Endothelial cell (in vitro differentiated cells): ENCODE measurements at places on chromosomes 7 and 10. TPM values are rescaled to one million over a fixed set of nuclear protein-coding genes. Genes with fewer than 3 reads are reported as not detected.

GRCh38 chr10:101236376-101237080, 7.3 kb upstream of the LBX1 start:
- no peak for DNase-seq

GRCh38 chr10:124003871-124004662, 89.3 kb downstream of the CHST15 start:
- DNase-seq, result no peak

DNA sequence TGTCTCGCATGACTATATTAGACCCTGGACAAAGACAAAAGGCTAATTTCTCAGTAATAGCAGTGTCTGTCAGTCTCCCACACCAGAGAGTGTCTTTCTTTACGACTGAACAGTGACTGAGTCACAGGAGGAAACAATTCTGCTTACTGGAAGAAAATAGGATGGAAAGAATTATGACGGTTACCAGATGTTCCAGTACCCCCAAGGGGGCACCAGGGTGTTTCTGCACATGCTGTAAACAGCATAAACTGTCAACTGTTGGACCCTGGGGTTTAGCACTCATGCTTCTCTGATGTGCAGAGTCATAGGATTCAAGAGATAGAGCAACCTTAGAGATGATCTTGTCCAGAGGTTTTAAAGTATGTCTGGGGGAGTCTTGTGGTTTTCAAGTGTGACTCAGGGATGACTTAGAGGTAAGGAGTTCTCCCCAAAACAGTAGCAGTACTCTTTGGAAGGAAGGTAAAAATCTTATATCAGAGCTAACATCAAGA, 291.7 kb downstream of the THSD7A start:
- DNase-seq, result no peak

Gene C10orf53
- not detected for total RNA-seq

DNA sequence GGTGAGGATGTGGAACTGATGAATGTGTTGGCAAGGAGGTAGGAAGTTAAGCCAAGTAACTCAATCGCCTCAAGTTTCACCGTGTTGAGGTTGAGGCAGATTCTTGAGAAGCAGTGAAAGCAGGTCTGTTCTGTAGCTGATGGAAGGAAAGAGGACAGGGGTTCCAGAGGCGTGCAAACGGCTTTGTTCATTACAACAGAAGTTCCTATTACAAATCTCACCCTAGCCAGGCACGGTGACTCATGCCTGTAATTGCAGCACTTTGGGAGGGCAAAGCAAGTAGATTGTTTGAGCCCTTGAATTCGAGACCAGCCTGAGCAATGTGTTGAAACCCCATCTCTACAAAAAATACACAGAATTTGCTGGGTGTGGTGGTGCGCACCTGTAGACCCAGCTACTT, 36.9 kb upstream of the PTF1A start:
- no peak for DNase-seq

DNA sequence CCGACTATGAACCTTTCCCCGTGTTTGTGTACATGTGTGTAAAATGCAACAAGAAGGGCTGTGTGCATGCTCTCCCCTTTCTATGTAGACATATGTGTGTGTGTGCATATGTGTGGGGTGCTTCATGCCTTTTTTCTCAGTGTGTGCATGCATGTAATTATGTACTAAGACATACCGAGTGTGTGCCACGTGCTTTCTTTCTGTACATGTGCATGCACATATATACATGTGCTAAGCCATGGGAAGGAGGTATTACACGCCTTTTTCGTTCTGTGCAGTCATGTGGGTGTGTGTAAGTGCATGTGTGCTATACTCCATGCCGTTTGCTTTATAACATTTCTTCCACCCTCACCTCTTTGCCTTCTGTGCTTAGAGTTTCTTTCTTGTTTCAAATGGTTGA, 544.3 kb downstream of the TNS3 start:
- no peak for DNase-seq

Gene HOXA7
- not detected for total RNA-seq
